ENCODE measurements at places on chromosomes 13 and 19. TPM values are rescaled to one million over a fixed set of nuclear protein-coding genes. Genes with fewer than 3 reads are reported as not detected.
A peak's percentile ranks its signal among the peaks of the same experiment; 100 is the strongest.

Gene DMKN
- total RNA-seq, result not detected

GRCh38 chr19:1173159-1173844, 766 bp downstream of the SBNO2 start:
- DNase-seq, result no peak

DNA sequence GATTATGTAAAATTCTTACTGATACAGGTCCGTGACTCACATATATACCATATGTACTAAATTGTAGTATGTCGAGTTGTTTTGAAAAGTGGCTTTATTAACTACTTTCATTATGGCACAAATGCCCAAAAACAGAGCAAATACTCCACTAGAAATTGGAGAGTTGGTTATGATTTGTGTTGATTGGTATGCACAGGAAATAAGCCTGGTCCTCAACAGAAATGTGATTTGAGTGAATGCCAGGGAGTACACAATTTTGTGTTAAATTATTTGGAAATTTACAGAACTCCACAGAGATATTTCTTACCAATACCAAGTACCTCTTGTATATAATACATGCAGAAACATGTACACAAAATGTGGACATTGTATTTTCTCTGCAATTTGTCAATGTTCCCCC, 676.7 kb downstream of the PCDH9 start:
- no peak for DNase-seq

Gene GPC5
- not detected for total RNA-seq

- no peak for DNase-seq
These were observed 48.0 kb downstream of the NFIX start for GRCh38 chr19:13043285-13043684.

DNA sequence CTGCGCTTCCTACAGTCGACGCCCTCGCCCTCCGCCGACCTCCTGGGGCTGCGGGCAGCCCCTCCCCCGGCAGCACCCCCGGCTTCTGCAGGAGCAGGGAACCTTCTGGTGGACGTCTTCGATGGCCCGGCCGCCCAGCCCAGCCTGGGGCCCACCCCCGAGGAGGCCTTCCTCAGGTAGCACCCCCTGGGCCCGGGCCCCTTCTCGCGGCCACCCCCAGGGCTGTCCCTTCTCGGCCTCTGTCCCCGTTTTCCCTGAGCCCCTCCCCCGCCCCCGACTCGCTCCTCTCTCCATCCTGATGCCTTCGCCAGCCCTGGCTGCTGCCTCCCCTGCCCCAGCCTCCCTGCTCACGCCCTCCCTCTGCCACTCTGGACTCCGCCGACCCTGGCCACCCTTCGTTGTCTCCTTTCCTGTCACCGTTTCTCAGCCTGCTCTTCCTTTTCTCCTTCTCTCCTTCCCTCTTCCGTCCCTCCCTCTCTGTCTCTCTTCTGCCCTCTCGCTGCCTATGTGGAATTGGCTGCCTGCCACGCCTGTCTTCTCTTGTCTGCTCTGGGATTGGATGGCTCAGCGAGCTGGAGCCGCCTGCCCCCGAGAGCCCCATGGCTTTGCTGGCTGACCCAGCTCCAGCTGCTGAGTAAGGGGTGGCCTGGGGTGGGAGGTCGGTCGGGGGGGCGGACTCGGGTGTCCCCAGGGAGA, 11.0 kb downstream of the FUZ start:
- no peak for DNase-seq

DNA sequence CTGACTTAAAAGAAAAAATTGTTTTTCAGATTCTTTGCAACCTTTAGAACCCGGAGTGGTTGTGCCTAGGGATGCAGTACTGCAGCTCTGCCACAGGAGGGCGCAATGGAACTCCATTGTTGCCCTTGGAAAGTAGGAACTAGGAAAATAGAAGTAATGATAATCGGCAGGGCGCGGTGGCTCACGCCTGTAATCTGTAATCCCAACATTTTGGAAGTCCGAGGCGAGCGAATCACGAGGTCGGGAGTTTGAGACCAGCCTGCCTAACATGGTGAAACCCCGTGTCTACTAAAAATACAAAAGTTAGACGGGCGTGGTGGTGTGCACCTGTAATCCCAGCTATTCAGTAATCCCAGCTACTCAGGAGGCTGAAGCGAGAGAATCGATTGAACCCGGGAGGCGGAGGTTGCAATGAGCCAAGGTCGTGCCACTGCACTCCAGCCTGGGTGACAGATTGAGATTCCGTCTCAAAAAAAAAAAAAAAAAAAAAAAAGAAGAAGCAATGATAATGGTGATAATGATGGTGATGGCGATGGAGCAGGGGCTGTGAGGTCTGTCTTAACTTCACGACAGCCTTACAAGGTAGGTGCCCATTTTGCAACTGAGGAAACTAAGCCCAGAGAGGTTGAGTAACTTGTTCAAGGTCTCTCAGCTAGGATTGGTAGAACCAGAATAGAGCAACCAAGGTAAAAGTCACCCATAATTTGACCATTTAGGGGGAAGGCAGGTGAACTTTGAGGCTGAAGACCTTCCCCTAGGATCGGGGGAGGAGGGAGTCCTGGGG, 5.5 kb upstream of the ADAMTS10 start:
- DNase-seq, result peak; percentile 24

Data from activated T-helper 1 cell treated with anti-CD3 and anti-CD28 coated beads, Interleukin-12 subunit alpha, Interleukin-12 subunit beta, Interleukin-2, Interleukin-4 antibody, amounts not matched to agents 30 ng/mL and 10 ng/mL and 1 ng/mL, durations not matched to agents 14 hours and 24 hours and 36 hours (primary cell).